Psoas muscle (tissue), 8 donors: ENCODE measurements at places on chromosomes 11 and 22. TPM values are rescaled to one million over a fixed set of nuclear protein-coding genes. Genes with fewer than 3 reads are reported as not detected.

Gene SMIM38
- 0.08 TPM for total RNA-seq

Gene CARD16
- total RNA-seq = 2.5 TPM

Gene MLC1
- not detected for total RNA-seq

Gene KCNJ5
- 0.24 TPM for total RNA-seq

GRCh38 chr22:49546811-49547585 is 280.7 kb downstream of the BRD1 start:
- DNase-seq = no peak

- no peak for DNase-seq
Observed at GRCh38 chr11:81989093-81989492, 744.6 kb downstream of the FAM181B start.

DNA sequence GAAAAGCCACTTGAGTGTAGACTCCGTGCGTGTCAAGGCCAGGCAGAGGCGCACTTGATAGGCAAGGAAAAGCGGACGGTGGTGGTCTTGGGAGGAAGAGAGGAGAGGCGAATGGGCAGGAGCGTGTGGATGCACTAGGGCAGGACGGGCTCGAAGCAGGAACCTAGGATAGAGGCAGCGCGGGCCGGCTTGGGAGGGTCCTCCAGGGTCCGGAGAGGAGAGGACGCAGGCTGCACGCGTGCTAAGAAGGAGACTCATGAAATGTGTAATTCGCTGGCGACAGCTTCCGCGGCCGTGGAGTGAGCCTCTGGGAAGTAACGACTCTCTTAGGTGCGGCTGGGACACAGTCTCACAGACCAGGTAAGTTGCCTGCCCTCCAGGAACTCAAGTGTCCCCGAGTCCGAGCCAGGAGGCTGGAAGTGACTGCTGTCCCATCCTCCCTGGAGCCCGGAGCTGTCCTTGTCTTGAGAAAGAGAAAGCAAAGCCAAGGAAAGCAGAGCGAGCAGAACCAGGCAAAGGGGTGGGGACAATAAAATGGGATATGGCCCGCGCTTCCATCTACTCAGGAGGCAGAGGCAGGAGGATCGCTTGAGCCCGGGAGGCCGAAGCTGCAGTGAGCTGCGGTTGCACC is 874 bp upstream of the IL17RA start:
- DNase-seq = no peak
